ENCODE measurements at places on chromosomes 2 and 18.

GRCh38 chr2:161488879-161489278 is 72.8 kb downstream of the TBR1 start:
- DNase-seq, result no peak

- DNase-seq, result no peak
These were observed 135.6 kb downstream of the ARHGAP15 start for GRCh38 chr2:143264851-143265250.

DNA sequence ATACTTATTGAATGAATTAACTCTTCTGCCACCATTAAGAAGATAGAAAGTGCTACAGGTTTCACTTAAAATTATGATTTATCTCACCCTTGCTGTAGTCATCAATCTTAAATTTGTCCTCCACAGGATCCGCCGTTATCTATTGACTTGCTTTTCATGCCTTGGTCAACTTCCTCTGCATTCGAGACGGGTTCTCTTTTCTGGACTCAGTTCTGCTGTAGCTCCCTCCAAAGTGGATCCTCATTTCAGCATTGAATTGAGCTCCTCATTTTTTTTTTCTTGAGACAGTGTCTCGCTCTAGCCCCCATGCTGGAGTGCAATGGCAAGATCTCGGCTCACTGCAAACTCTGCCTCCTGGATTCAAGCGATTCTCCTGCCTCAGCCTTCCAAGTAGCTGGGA is 27.6 kb downstream of the INPP5D start:
- DNase-seq, result no peak

GRCh38 chr18:74392323-74392722 is 64.8 kb downstream of the DIPK1C start:
- no peak for DNase-seq

DNA sequence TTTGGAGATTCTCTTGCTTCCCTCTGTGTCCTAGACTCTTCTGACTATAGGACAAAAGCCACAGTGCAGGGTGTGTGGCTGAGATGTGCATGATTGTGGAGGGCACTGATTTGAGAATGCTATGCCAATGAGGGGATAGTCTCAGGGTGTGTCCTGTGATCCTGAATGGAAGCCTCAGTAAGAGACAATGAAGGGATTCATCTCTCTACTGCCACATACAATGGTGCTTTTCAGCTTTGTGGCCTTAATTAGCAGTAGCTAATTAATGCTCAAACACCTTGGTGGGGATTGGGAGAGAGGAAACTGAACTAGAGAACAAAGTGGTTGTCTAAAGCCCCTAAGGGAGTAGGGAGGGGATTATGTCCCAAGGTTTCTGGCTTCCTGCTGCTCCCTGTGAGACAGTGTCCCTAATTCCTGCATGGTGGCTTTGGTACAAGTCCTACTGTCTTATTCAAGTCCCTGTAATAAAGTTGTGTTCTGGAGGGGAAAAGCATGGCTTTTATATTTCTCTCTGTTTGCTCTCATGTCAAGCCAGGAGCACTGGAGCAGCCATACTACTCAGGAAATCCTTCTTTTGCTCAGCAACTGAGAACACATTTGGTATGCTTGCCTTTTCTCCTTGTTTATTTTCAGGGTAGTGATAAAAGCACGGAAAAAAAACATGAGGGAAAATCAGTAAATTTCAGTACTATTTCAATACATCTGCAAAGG is 415.2 kb upstream of the TCF4 start:
- no peak for DNase-seq

DNA sequence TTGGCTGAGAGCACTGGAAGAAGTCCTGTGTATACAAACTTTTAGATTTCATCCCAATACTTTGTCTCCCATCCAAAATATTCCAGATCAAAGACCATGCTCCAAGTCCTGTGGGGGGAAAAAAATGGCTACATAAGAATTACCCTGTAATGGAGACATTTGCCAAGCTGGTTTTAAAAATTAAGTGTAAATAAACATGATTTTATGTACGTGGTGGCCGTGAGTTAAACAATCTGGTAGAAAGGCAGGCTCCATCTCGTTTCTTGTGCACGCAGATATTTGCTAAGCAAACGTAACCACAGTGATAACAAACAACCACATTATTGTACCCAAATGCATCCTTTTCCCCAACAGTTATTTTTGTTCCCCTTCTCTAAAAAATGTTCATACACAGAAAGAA is 176.4 kb downstream of the ZNF516 start:
- DNase-seq, result no peak

- DNase-seq, result no peak
These were observed 60.0 kb upstream of the OTOS start for GRCh38 chr2:240200230-240201051.

DNA sequence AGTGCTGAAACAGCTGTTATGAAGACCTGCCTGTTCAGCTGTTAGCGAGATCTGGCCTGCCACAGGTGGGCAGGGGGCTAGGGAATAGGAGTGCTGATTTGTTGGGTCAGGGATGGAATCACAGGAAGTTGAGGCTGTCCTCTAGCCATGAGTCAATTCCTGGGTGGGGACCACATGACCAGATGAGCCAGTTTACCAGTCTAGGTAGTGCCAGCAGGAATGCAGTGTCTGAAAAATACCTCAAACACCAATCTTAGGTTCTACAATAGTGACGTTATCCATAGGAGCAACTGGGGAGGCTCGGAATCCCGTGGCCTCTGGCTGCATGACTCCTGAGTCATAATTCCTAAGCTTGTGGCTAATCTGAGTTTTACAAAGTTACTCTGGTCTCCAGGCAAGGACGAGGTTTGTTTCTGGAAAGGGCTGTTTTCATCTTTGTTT is 44.9 kb downstream of the DYSF start:
- no peak for DNase-seq

- no peak for DNase-seq
These were observed 1.9 kb upstream of the STAT4 start for GRCh38 chr2:191152482-191153240.

GRCh38 chr2:221001381-221001801 is 570.7 kb downstream of the EPHA4 start:
- DNase-seq, result no peak

DNA sequence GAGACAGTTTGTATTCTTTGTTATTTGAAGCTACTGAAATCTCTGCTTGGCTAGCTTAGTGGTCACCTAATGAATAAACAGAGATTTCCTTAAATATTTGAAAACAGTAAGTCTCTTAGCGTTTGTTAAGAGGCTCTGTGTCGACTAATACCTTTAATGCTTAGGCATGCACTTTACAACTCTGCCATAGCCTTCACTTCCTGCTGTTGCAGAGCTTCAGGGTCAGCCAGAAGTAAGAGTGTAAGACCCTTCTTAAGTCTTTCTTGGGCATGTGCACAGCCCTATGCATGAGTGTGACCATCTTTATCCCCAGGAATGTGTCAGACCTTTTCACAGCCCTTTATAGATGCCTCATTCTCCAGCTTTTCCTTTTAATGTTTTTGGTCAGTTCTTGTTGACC is 195.3 kb upstream of the ALPP start:
- DNase-seq, result no peak

- no peak for DNase-seq
These were observed 33.3 kb downstream of the ANTXR1 start for GRCh38 chr2:69046221-69046662.

DNA sequence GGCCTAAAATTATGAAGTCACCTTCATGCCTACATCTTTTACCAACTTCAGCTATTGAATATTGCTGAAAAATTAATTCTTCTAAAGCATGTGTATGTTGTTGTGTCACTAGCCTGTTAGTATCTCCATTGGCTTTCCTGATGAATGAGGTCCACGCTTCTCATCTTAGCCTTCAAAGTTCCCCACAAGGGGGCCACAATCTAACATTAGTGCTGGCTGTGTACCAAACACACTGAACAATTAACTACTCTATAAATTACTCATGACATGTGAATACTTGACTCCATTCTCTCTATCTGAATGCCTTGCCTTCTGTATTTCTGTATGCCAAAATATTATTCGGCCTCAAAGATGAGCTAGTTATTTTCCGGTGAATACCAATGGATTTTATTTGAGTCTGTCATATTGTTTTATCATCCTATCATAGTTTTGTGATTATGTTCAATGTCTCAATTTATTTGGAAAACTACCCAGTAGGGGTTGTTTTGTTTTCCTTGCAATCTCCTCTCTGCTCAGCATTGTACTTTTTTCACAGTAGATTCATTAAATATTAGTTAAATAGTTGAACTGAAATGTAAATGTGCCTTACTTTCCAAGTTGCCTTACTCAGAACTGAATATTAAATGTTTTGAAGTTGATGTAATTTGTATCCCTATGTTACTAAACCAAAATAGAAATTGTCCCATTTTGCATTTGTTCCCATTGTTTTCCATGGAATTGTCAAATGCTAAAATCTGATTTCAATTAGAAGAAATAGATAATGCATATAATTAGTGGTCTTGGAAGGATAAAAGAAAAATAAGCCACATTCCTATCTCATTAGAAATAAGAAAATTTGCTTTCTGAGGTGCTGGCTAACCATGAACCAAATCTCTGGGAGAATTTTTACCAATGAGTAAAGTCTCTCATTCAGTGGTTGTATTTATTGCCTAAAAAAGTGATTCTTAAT is 208.4 kb upstream of the COL3A1 start:
- DNase-seq, result no peak

DNA sequence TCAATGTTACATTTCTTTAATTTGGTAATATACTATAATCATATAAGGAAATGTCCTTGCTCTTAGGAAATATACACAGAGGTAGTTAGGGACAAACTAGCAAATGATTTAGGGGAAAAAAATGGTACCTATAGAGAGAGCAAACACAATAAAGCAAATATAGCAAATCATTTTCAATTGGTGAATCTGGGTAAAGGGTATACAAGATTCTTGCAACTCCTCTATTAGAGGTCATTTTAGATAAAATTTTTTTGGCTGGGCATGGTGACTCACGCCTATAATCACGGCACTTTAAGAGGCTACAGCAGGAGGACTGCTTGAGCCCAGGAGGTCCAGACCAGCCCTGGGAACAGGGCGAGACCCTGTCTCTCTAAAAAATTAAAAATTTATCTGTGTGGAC is 44.4 kb downstream of the STRN start:
- no peak for DNase-seq

DNA sequence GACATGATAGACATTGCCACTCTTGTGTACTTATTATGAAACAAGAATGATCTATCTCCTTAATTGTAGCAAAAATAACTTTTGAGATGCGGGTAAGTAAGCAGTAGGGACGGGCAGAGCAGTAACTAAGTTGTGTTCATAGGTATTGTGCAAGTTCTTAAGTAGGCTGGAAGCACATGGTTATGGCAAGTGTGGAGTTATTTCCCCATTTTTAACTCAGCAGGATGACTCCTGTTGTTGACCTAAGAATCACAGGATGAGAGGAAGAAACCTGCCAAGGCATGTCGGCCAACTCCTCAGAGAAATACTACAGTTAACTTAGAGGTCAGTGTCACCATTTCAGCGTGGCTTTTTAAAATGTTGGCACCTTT is 51.1 kb upstream of the FN1 start:
- no peak for DNase-seq

DNA sequence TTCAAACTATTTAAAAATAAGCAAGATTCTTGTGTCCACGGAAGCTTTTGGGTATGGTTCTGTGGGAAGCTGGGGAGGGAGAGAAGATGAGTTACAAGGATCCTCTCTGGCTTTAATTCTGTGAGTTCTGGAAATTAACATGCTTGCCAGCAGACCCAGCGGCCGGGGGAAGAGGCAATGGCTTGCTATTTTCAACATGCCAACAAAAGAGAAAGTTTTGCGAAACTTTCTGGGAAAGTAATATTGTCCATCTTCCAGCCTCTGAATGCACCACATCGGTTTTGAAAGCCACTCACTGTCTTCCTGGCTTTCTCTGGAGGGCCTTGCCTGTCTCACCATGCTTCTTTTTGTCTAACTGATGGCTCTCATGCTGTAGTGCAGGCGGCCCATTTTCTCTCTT is 85.7 kb downstream of the EN1 start:
- no peak for DNase-seq

DNA sequence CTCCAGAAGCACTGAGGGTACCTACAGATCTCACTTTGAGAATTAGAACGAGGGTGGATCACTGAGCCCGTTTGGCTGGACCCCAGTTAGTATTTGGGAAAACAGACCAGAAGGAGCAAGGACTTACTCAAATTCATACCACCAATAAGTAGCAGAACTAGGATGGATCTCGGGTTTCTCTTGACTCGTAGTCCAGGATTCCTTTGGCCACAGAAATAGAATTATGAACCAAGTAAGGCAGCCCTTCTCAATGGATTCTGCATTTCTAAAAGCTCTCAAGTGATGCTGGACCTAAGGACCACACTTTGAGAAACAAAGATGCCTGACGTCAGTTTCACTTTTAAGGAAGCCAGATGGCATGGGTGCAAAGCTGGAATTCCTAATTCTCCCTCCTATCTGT is 153.0 kb downstream of the KLHL29 start:
- DNase-seq, result no peak

- DNase-seq, result no peak
These were observed 14.0 kb upstream of the PRKCE start for GRCh38 chr2:45637440-45637839.

GRCh38 chr18:24187049-24187448 is 48.2 kb downstream of the CABYR start:
- DNase-seq, result no peak

DNA sequence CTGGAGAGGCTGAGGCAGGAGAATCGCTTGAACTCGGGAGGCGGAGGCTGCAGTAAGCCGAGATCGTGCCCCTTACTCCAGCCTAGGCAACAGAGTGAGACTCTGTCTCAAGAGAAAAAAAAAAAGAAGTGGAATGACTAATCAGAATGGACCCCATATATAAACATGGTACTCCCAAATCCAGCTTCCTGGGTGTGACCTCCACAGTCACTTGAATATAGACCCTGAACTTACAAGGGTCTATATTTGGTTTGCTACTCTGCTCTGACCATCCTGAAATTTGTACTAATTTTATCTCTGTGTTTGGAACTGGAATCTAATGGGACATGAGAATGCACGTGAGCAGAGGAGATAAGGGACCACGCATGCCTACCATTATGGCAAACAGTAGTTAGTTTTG is 275.0 kb downstream of the TNS1 start:
- DNase-seq, result no peak

- no peak for DNase-seq
These were observed 48.5 kb downstream of the SMAD7 start for GRCh38 chr18:48902023-48902855.

- no peak for DNase-seq
These were observed 9.2 kb upstream of the HK2 start for GRCh38 chr2:74824679-74825078.

DNA sequence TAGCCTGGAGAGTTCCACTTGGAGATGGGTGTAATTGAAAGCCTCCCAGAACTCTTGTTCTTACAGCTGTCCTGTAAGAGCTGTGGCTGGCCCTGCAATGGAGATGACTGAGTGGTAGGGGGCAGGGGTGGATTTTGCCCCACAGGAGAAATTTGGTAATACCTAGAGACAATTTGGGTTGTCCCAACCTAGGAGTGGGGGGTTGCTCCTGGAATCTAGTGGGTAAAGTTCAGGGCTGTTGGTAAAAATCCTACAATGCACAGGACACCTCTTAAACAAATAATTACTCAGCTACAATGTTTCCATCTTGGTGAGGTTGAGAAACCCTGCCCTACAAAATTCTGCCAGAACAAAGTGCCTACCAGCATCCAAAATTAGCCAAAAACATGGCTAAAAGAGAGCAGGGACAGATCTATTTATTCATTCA is 181.1 kb upstream of the SH3BP4 start:
- DNase-seq, result no peak

Data from central memory CD4-positive, alpha-beta T cell (primary cell).